ENCODE measurements at places on chromosomes 7 and 10. TPM values are rescaled to one million over a fixed set of nuclear protein-coding genes. Genes with fewer than 3 reads are reported as not detected.
A peak's percentile ranks its signal among the peaks of the same experiment; 100 is the strongest.

Gene GIMAP4
- polyA plus RNA-seq: 28.9 TPM

- H3K27me3 ChIP-seq: no peaks in the 10 kb centered on the region
- H3K4me1 ChIP-seq: no peaks in the 10 kb centered on the region
- no peak for DNase-seq
- no peak overlapping the region for H3K27ac ChIP-seq
Observed at GRCh38 chr10:89973326-89973725, 271.9 kb downstream of the KIF20B start.

Gene PHYHIPL
- polyA plus RNA-seq: 19.2 TPM

Gene CRHR2
- not detected for polyA plus RNA-seq

DNA sequence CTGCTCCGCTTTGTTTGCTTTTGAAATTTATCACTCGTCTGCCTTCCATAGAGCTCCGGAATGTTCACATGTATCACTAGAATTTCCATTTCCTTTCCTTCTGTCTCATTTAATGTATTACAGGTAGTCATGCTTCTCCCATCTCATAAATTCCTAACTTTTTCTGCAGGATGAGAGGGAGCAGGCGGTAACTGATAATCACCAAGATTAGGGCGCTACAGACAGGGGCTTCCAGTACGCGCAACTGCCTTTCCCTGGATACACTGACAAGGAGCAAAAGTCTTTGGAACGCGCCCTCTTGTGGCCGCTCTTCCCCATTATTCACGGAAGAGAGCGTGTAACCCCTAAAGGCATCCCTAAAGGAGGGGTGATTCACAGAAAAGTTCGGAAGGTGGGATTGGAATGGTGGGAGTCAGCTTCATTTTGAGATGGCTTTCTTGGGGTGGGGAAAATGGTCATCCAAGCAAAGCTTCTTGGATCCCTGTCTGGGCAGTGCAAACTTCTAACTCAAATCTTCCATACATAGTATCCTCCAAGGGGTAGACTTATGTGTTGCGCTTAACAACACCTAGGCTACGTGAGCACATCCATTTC is 6.5 kb downstream of the INHBA start:
- H3K27me3 ChIP-seq: peaks cover 3% of the 10 kb centered on the region
- peak; percentile 85 for DNase-seq
- no peaks in the 10 kb centered on the region for H3K36me3 ChIP-seq
- no peak overlapping the region for H3K27ac ChIP-seq
